ENCODE measurements at places on chromosomes 16 and 17.

DNA sequence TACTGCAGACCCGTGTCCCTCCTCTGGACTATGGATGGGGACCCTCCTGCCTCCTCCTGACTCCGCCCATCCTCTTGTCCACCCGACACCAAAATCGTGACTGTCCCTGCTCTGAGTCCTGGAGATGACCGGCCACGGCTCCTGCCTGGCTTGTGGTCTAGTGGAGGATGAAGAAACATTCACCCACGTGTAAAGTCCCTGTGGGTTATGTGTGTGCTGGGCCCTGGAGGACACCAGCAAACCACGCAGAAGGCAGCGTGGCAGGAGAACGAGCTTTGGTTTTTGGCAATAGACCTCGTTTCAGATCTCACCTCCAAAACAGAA lies 11.9 kb downstream of the SPNS2 start:
- DNase-seq = no peak

GRCh38 chr17:68019336-68019674 lies 16.2 kb upstream of the KPNA2 start:
- no peak for DNase-seq

- no peak for DNase-seq
Measured at GRCh38 chr17:79505199-79505598, 105.7 kb downstream of the RBFOX3 start.

GRCh38 chr17:34386343-34386696 lies 23.3 kb upstream of the CCL1 start:
- no peak for DNase-seq

- no peak for DNase-seq
Measured at GRCh38 chr17:4949321-4950074, 1.2 kb upstream of the PFN1 start.
